Liver (tissue), 10 donors: ENCODE measurements at places on chromosomes 1 and 21. TPM values are rescaled to one million over a fixed set of nuclear protein-coding genes. Genes with fewer than 3 reads are reported as not detected.

The BATF3 gene
- 0.93 TPM for total RNA-seq

The KLHDC8A gene
- 0.05 TPM for total RNA-seq

The WDTC1 gene
- 19.8 TPM for total RNA-seq

The MAEL gene
- 0.14 TPM for total RNA-seq

The OR2L8 gene
- total RNA-seq = 0.09 TPM

The AJAP1 gene
- total RNA-seq = 0.08 TPM

The PLA2G2C gene
- total RNA-seq = not detected

The HSPA6 gene
- total RNA-seq = 3.1 TPM

The CFAP126 gene
- total RNA-seq = not detected

The TCEANC2 gene
- 2.1 TPM for total RNA-seq

The ATP1A4 gene
- total RNA-seq = not detected

The SFT2D2 gene
- total RNA-seq = 28.6 TPM

- DNase-seq = no peak
These were observed 210.0 kb downstream of the PLA2G4A start for GRCh38 chr1:187038784-187039183.

- DNase-seq = peak; percentile 67
These were observed 893 bp downstream of the RCC2 start for GRCh38 chr1:17438318-17439249.

DNA sequence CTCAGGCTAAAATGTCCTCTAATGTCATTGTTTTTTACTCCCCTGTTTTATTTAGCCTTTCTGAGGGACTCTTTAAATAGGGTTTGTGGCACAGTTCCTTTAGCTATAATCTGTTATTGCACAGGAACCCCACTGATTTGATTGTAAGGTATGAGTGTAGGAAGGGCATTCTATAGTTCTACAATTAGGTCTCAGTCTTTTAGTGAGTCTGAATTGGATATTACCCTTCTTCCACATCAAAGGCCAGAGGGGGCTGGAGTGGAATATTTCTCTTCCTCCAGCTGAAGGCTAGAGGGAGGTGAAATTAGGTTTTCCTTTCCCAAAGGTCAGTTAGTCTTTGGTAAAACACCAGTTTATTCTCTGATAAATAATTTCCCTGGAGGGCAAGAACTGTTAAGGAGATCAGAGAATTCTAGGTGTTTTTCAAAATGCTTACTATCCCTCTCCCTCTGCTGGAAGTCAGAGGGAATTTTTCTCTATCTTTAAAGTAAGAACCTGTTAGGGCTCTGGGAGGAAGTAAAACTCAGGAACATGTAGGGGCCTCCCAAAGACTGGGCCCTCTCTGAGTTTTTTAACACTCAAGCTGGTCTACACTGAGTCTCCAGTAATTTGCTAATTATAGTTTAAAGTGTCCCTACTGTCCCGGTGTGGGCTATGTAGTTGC lies 176.3 kb upstream of the ZNHIT6 start:
- no peak for DNase-seq

DNA sequence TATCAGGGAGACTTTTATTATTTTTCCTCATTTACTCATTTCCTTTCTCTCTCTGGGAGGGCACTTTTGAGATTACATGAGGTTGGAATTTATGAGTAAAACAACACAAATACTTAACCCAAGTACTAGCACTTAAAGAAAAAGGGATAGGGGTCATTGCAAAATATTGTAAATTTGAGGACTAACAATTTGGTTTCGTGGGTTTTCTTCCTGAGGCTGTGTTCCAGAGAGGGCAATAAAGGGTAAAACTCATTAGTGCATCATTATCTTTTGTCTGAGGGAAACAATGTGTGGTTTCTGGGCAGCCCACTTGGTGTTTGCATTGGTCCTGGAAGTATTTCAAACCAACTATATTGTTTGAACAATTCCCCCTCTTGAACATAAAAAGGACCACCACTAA lies 96.5 kb downstream of the GREM2 start:
- no peak for DNase-seq

DNA sequence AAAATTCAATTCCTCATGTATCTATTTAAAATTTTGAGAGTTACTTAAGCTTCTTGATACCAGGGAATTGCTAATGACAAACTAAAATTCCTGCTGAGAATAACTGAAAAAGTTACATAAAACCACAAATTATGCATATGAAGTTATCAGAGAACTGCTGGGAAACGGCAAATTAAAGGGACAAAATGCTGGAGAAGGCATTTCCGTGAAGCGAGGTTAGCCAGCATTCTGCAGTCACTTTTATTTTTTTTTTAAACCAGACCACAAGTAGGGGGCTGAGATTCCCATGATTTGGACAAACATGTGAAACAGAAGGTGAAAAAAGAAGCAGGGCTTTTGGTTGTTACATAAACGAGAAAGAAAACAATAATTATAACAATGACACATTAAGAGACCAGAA lies 737.6 kb upstream of the CHRM3 start:
- no peak for DNase-seq

- DNase-seq = no peak
These were observed 157.9 kb upstream of the TNR start for GRCh38 chr1:175901076-175901836.

DNA sequence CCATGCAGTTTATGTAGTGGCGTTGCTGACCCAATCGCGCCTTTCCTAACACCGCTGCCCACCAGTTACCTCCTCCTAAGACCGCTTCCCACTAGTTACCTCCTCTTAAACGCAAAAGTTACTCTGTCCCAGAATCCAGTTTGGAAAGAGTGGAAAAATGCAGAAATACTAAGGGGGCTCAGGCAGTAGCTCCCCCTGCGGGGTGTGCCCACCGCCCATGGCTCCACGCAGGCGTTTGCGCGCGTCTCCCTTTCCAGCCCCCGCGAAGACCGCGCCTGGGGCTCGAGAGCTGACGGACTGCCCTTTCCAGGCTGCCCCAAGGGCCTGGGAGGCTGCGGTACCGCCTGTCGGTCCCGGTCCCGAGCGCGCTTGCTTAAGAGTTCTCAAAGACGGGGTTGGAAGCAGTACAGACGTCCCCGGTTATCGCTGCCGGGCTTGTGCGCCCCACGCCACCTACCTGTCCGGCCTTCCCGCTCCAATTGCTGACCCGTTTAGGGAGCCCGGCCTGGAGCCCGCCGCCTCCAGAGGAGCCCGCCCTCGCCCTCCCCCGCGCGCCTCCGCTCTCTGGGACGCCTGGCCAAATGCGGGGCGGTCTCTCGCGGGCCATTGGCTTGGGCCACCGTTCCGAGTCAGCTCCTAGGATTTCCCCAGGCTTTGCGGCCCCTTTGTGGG lies 414.1 kb upstream of the ESRRG start:
- DNase-seq = no peak

DNA sequence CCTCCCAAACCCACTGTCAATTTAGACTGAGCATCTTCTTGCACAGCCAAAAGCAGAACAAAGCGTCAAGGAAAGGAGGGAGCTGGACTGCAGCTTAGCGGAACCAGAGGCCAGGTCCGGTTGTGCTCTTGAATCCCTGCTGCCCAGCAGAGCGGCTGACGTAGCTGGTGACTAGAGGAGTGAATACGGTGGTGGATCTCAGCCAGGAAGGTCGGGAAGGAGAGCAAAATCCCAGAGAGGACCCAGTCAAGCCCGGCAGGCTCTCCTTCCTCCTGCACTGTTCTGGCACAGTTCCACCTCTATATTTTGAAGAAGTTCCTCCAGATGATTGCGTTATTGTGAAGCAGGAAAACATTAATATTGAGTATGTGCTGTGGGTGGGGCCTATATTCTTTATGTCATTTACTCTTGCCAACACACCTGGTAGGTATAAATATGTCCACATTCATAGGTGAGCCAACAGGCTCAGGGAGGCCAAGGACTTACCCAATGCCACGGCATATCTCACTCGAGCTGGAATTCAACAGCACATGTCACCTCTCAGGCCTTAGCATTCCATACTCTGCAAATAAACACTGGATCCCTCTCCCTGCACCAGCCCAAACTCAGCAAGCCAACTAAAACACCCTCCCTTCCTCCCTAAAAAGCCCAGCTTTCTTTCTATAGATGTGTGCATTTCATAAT lies 23.6 kb upstream of the ABCB10 start:
- no peak for DNase-seq

DNA sequence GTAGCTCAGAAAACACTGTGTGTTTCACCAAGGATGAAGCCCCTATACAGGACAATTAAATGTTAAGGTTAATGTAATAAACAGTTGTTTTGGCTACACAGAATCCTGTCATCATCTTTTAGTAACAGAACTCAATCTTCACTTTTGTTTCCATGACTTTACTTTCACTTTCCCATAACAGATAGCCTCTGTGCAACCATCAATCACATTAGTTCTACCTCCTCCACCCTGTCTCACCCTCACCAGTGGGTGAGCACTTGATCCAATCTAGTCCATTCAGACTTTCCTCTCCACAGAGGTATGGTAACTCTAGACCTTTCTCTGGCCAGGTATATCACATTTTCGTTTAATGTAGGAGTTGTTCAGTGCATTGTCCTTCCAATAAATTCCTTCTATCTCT lies 1018.5 kb downstream of the ADGRL2 start:
- DNase-seq = no peak

DNA sequence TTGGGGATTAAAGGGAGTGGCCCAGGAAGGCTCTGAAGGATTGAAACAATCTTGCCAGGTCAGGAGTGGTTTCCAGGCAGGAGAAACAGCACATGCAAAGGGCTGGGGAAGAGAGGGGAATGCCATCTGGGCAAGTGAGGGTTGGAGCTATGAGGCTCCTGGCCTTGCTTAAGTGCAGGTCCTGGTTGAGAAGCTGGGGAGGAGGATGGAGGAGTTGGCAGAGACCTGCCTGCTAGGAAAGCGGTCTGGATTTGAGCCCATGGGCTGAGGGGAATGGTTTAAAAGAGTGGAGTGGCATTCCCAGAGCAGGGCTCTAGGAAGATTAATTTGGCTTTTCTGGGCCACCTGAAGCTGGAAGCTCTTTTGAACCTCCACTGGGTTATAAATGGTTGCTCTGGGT lies 9.2 kb downstream of the IGSF21 start:
- no peak for DNase-seq

DNA sequence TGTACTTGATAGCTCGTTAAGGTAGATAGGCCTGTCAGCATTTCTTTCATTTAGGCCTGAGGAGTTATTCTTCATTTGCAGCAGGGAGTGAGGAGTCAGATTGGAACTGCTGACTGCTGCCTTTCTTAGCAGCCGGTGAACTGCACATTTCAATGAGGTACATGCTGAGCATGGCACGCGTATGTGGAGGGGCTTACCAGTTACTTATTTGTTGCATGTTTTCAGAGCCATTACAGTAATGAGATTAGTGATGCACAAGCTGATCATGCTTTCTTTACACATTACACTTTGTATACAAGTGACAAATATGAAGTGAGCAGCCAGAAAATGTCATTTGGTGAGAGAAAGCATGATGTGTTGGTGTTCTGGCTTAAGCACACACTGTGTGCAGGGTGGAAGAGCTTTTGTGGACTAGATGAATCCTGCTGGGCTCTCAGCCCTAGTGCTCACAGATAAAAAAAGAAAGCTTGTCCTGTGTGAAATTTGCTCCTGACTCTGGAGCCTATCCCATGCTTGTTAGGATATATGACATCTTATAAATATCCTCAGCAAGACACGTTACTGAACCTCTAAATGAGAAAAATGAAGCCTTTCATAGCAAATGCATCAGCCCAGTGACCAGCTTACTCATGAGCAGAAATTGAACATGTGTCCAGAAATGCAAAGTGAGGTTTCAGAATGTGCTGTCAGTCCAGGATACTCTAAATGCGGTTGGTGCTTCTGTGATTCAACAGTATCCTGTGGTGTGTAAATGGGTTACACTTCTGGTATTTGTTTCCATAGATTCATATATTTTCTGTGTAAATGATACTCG lies 574.7 kb upstream of the ADGRL2 start:
- DNase-seq = no peak

DNA sequence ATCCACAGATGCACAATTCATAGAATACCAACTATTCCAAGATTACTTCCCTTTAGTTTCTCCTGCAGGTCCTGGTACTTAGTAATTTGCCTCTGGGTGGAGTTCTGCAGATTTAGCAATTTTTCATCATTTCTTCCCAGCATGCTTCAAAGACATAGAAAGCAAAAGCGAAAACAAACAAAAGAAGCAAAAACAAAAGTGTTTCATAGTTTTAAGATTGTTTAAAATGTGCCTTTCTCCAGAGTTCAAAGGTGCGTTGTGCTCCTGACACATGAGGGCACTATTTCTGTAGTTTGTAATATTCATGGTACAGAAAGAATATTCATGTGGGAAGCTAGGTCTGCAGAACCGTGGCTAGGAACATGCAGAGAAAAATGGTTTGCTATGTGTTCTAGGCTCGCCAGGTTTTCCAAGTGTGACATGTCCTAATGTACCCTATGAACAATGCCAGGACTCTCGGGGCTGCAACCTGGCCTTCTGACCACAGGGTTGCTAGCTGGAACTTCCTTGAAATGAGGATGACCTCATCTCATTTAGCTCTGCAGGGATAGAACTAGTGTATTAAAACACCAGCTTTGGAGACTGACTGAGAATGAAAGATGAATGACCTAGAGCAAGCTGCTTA lies 30.0 kb upstream of the RCSD1 start:
- DNase-seq = no peak

DNA sequence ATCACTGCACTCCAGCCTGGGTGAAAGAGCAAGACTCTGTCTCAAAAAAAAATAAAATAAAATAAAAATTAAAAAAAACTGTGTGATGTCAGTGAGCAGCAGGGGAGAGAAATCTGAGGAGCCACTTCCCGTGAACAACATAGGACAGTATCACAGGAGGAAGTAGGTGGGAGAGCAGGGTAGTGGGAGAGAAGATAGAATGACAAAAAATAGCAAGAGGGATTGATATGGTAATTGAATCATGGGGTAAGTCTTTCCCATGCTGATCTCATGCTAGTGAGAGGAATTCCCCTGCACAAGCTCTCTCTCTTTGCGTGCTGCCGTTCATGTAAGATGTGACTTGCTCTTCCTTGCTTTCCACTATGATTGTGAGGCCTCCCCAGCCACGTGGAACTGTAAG lies 81.6 kb upstream of the PBX1 start:
- DNase-seq = no peak

DNA sequence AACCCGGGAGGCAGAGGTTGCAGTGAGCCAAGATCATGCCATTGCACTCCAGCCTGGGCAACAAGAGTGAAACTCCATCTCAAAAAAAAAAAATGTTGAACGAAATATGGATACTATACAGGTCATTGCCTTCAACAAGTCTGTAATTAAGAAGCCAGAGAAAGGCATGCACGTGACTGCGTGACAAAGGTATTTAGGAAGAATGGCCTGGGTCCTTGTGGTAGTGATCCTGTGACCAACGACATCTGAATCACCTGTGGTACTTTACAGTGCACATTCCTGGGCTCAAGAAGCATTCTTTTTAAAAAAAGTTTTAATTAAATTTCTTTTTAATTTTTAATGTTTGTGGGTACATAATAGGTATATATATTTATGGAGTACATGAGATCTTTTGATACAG lies 115.0 kb downstream of the GREM2 start:
- no peak for DNase-seq
